Kidney (tissue), 22 donors: ENCODE measurements at places on chromosomes 7 and 10. TPM values are rescaled to one million over a fixed set of nuclear protein-coding genes. Genes with fewer than 3 reads are reported as not detected.
A peak's percentile ranks its signal among the peaks of the same experiment; 100 is the strongest.

DNA sequence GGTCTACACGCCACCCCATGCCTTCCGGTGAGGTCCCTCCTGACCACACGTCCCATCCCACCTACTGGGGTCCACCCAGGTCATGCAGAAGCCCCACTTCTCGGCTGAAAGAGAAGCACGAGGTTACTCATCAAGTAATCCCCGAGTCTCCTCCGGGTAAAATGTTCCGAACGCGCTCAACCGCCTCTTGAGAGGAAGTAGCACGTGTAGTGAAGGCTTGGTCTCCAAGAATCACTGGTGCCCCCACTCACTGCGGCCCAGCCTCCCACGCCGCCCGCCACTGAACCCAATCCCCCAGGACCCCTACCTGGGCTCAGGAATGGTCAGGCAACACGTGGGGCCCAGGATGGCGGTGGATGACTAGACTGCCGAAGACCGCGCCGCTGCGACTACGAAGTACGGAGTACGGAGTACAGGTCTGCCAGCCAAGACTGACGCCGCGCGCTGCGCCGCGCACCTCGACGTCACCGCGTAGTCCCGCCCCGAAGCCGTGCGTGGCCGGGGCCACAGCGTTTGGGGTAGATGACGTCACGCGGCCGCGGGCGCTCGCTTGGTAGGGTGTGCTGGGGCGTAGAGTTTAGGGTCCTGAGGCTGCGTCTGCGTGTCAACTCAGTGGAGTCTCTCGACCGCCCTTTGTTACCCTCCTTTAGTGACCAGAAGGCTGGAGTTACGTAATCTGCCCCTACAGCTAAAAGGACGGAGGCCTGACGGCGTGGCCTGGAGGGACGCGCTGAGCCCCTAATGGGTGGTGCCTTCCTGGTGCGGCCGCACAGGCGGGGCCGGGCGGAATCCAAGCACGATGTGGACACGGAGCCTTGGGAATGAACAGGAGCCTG, 7.6 kb upstream of the MYO1G start:
- H3K27me3 ChIP-seq: no peaks in the 10 kb centered on the region
- peak overlapping the region; percentile 98 for H3K27ac ChIP-seq

GRCh38 chr7:67589183-67589582, 592.5 kb downstream of the TYW1 start:
- H3K4me3 ChIP-seq: no peak overlapping the region
- no peak for DNase-seq
- no peaks in the 10 kb centered on the region for H3K36me3 ChIP-seq
- H3K4me1 ChIP-seq: no peaks in the 10 kb centered on the region
- H3K27ac ChIP-seq: no peak overlapping the region
- no peaks in the 10 kb centered on the region for H3K27me3 ChIP-seq

GRCh38 chr10:103452506-103453230, 498 bp upstream of the CALHM2 start:
- H3K4me3 ChIP-seq: peak overlapping the region; percentile 71
- DNase-seq: no peak
- peaks cover under 1% of the 10 kb centered on the region for H3K36me3 ChIP-seq

GRCh38 chr7:47183862-47184590, 397.9 kb downstream of the TNS3 start:
- no peak overlapping the region for H3K4me3 ChIP-seq
- H3K36me3 ChIP-seq: no peaks in the 10 kb centered on the region
- no peaks in the 10 kb centered on the region for H3K4me1 ChIP-seq
- H3K27ac ChIP-seq: no peak overlapping the region

- DNase-seq: no peak
- no peak overlapping the region for H3K4me3 ChIP-seq
- H3K36me3 ChIP-seq: no peaks in the 10 kb centered on the region
- H3K27me3 ChIP-seq: no peaks in the 10 kb centered on the region
These were observed 45.8 kb upstream of the TNS3 start for GRCh38 chr7:47627580-47628283.

DNA sequence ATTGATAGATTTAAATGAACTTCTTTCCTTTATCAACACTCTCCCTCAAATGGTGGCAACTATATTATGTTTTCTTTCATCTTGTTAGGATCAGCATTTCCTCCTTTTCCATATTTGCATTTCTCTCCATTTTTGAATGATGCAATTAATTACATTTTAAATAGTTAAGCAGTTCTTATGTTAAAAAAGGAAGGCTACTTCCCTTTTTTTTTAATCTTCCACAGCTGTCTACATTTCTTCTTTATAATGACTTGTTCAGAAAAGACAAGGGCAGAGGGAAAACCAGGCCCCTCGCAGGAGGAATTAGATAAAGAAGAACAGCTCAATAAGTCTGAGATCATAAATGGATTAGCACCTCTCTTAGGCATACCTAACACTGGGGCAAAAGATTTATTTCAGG, 208.9 kb downstream of the ARL4A start:
- no peak overlapping the region for H3K4me3 ChIP-seq
- DNase-seq: no peak
- no peaks in the 10 kb centered on the region for H3K4me1 ChIP-seq
- no peaks in the 10 kb centered on the region for H3K36me3 ChIP-seq

- no peak overlapping the region for H3K4me3 ChIP-seq
- H3K4me1 ChIP-seq: no peaks in the 10 kb centered on the region
- no peaks in the 10 kb centered on the region for H3K27me3 ChIP-seq
- no peak for DNase-seq
- H3K36me3 ChIP-seq: no peaks in the 10 kb centered on the region
These were observed 207.2 kb downstream of the DPP6 start for GRCh38 chr7:154259396-154259795.

DNA sequence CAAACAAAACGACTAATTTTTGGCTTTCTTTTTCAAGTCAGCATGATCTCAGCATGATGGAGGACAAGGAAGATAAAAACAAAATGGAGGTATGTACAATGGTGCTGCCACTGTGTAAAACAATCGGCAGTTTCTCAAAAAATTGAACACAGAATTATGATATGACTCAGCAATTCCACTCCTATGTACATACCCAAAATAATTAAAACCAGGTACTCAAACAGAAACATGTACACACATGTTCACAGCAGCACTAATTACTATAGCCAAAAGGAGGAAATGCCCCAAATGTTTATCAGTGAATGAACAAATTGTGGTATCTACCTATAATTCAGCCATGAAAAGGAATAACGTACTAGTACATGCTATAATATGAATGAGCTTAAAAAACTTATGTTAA, 29.9 kb downstream of the SNX13 start:
- no peaks in the 10 kb centered on the region for H3K27me3 ChIP-seq
- no peaks in the 10 kb centered on the region for H3K36me3 ChIP-seq
- DNase-seq: no peak
- no peaks in the 10 kb centered on the region for H3K4me1 ChIP-seq
- no peak overlapping the region for H3K27ac ChIP-seq

DNA sequence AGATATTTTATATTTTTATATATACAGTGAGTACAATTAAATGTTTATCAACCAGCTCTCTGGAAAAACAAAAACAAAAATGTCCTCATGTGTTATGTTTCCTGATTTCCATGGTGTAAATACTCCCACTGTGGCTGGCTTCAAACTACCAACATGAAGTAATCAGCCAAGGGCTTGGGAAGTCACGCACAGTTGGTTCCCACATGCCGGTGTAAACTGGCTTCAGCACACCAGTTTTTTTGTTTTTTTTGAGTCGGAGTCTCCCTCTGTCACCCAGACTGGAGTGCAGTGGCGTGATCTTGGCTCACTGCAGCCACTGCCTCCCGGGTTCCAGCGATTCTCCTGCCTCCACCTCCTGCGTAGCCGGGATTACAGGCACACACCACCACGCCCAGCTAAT, 11.8 kb downstream of the OSBPL3 start:
- H3K4me1 ChIP-seq: peaks cover 4% of the 10 kb centered on the region
- DNase-seq: no peak
- H3K4me3 ChIP-seq: no peak overlapping the region
- H3K27ac ChIP-seq: no peak overlapping the region

Gene TFR2
- 0.79 TPM for total RNA-seq

Gene DUSP5
- 23.7 TPM for total RNA-seq

Gene ZWINT
- total RNA-seq: 4.9 TPM

Gene NXPH1
- total RNA-seq: not detected
